B cell (primary cell): ENCODE measurements at places on chromosomes 2 and 18. TPM values are rescaled to one million over a fixed set of nuclear protein-coding genes. Genes with fewer than 3 reads are reported as not detected.

- DNase-seq = no peak
Observed at GRCh38 chr2:12915787-12916186, 199.1 kb downstream of the TRIB2 start.

DNA sequence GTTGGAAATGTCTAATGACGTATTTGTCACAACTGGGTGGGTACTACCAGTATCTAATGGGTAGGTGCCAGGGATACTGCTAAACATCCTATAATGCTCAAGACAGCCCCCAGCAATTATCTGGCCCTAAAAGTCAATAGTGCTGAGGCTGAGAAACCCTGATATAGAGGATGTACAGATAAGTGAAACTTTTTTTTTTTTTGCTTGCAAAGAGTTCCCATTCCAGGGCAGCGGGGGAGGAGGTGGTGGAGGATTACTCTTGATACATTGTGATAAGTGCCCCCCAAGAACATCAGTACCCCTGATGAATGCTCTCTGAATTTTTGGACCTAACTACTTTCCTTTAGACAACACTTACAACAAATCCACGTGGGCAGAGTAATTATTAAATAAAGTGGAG lies 329.7 kb upstream of the SPRED2 start:
- DNase-seq = no peak

GRCh38 chr2:97740590-97741182 lies 27.3 kb downstream of the ZAP70 start:
- peak; percentile 59 for DNase-seq

- no peak for DNase-seq
Observed at GRCh38 chr2:217277646-217278398, 418.0 kb upstream of the TNP1 start.

- DNase-seq = no peak
Observed at GRCh38 chr2:28356095-28356911, 36.4 kb upstream of the FOSL2 start.

DNA sequence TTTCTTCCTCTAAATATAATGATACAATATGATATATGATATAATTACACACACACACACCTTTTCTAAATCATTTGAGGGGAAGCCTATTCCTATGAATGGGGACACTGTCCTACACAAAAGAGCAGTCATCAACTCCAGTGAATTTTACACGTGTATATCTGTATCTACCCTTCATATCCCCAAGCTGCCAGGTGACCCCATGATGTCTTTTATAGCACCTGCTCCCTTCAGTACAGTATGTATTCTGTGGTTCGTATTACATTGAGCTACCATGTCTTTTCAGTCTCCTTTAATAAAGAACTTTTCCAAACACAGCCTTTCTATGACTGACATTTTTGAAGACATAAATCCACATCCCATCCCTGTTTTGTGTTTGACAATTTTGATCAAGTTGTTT lies 19.0 kb downstream of the TBC1D8 start:
- DNase-seq = no peak

- DNase-seq = no peak
Observed at GRCh38 chr2:28224648-28225472, 167.8 kb upstream of the FOSL2 start.

GRCh38 chr2:104826016-104826415 lies 27.9 kb upstream of the POU3F3 start:
- DNase-seq = no peak

- DNase-seq = no peak
Observed at GRCh38 chr2:138610201-138610953, 108.8 kb downstream of the SPOPL start.

GRCh38 chr2:238462782-238463396 lies 36.2 kb downstream of the ASB1 start:
- peak; percentile 38 for DNase-seq

DNA sequence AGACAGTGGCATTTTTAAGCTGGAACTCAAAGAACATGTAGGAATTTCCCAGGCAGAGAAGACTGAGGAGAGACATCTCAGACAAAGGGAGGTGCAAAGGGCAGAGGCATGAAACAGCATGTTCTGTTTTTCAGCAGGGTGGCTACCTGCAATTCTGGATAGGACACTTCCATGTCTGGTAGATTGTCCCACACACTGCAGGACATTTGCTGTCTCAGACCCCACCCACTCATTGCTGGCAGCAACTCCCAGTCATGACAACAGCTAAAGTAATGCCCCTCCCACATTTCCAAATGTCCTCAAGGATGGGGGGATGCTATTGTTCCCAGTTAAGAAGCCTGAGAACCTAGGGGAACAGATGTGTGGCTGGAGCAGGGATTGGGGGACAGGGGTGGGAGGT lies 40.8 kb downstream of the ANKRD44 start:
- DNase-seq = no peak

- no peak for DNase-seq
Observed at GRCh38 chr2:47035615-47036488, 119.3 kb downstream of the STPG4 start.

GRCh38 chr2:28991021-28991420 lies 9.9 kb downstream of the TOGARAM2 start:
- no peak for DNase-seq

Gene CNNM4
- 13.0 and 15.1 TPM in 2 replicates for polyA plus RNA-seq

Gene DNER
- not detected in 2 replicates for polyA plus RNA-seq

Gene PKDCC
- 0.45 and 0.82 TPM in 2 replicates for polyA plus RNA-seq

Gene NT5C1B
- not detected in 2 replicates for polyA plus RNA-seq

Gene TDRD15
- 0.04 TPM in 1 of 2 replicates, not detected in the other for polyA plus RNA-seq

Gene BMP10
- not detected in 2 replicates for polyA plus RNA-seq

Gene DOCK10
- 49.5 and 60.0 TPM in 2 replicates for polyA plus RNA-seq
